ENCODE measurements at places on chromosomes 3 and 15.

DNA sequence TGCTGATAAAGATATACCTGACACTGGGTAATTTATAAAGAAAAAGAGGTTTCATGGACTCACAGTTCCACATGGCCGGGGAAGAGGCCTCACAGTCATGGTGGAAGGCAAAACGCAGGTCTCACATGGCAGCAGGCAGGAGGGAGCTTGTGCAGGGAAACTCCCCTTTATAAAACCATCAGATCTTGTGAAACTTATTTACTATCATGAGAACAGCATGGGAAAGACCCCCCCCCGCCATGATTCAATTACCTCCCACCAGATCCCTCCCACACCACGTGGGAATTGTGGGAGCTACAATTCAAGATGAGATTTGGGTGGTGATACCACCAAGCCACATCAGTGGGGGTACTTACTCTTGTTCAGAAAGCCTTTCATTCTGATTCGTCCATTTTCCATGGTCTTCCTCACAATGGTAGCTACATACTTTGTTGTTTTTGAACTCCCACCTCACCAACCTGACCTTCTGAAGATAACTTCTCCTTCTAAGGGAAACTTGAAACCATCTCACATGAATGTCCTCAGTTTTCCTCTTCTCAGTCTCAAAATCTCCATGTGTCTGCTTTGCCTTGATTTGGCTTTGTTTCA lies 275.6 kb upstream of the PROK2 start:
- DNase-seq, result no peak

GRCh38 chr15:90873998-90874605 lies 5.7 kb downstream of the FURIN start:
- DNase-seq, result peak; percentile 51

- DNase-seq, result peak; percentile 47
These were observed 343.2 kb upstream of the ADAMTS9 start for GRCh38 chr3:65030847-65031463.

DNA sequence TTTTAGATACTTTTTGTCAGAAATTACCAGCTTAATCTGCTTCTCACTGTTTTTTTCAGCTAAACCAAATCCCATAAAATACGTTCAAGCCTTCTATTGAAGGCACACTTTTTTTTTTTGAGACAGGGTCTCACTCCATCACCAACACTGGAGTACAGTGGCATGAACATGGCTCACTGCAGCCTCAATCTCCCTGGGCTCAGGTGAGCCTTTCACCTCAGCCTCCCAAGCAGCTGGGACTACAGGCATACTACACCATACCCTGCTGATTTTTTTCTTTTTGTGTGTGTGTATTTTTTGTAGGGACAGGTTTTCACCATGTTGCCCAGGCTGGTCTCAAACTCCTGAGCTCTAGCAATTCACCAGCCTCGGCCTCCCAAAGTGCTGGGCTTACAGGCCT lies 3.7 kb downstream of the RAF1 start:
- no peak for DNase-seq

DNA sequence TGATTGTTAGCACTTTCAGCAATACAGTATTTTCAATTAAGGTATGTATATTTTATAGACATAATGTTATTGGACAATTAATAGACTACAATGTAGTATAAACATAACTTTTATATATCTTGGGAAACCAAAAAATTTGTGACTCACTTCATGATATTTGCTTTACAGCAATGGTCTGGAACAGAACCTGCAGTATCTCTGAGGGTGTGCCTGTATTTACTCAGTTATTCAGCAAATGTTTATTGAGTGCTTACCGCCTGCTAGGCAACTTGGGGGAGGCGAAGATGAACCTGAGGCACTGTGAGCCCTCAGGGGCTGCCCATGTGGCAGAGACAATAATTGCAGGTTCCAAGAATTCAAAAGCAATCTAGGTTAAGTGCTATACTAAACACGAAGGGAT lies 144.8 kb downstream of the GABRB3 start:
- DNase-seq, result peak; percentile 77

DNA sequence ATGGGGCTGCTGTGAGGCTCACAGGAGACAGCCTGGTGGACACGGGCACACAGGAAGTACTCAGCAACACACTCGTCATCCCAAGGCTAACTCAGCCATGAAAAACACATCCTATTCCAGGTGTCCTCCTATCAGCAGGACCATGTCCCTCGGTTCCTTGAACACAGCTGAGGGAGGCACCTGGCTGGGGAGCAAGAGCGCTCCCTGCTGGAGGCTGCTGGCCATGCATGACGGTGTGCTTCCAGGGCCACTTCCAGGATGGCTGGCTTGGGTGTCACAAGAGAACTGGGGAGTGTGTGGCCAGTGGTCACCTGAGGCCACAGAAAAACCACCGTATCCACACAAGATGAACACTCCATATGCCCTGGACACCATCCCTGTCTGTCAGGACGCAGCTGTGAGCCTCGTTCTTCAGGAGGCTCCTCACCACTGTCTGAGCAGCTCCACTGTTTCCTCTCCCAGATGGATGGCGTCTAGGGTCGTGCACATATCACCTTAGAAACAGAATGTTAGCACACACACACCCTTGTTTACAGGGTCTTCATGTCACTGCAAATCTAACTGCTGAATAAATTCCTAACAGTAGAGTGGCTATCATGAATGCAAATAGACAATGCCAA lies 31.0 kb downstream of the POC1A start:
- peak; percentile 69 for DNase-seq

- peak; percentile 64 for DNase-seq
These were observed 5.5 kb downstream of the SMAD6 start for GRCh38 chr15:66707310-66708082.

GRCh38 chr15:64697911-64698369 lies 77.4 kb downstream of the RBPMS2 start:
- no peak for DNase-seq

DNA sequence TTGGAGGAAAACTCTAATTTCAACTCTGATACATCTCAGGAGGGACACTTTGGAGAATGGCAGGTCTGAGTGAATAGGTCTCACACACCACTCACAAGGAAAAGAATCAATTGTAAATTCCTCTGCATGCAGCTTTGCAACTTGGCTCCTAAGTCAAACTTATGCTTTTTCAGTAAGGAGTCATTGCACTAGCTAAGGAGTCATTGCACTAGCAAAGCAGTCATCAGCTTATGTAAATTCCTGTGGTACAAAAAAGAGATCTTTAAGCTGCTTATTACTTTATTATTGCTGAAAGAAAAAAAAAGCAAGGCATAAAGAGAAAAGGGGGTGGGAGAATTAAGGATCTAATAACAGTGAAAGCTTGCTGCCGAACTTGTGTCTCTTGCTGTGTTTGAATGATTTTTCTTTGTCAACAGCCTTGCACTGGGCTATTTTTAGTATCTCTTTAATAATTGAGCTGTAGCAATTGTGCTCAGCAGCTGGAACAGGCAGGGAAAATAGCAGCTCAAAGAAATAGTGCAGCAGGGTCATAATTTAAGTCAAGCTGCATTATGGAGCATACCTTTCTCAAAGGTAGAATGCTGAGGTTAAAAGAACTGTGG lies 154.3 kb upstream of the ARPP21 start:
- DNase-seq, result no peak

DNA sequence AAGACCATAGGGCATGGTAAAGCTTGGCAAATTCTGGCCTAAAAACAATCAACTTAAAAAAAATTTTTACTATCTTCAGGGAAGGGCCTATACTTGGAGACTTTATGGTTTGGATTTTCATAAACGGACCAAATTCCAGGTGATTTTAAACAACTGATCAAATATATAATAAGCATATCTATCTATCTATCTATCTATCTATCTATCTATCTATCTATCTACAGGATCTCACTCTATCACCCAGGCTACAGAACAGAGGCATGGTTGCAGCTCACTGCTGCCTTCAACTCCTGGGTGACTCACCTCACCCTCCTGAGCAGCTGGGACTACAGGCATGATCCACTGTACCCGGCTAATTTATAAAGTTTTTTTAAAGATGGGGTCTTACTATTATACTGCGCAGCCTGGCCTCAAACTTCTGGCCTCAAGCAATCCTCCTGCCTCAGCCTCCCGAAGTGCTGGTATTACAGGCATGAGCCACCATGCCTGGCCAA lies 6.7 kb downstream of the SPPL2A start:
- no peak for DNase-seq

- no peak for DNase-seq
These were observed 23.4 kb upstream of the MECOM start for GRCh38 chr3:169686874-169687273.

- no peak for DNase-seq
These were observed 13.0 kb downstream of the CACNA2D2 start for GRCh38 chr3:50490424-50490823.

- no peak for DNase-seq
These were observed 181.2 kb upstream of the EPHA3 start for GRCh38 chr3:88926221-88926620.

- peak; percentile 74 for DNase-seq
These were observed 5.5 kb downstream of the BMF start for GRCh38 chr15:40102897-40103858.

Measured in Daoy (cell line).